ENCODE measurements at places on chromosomes 4 and X.

- no peak for DNase-seq
These were observed 95.9 kb upstream of the PTPN13 start for GRCh38 chr4:86497980-86498862.

- DNase-seq = no peak
These were observed 53.5 kb upstream of the PCDH10 start for GRCh38 chr4:133095591-133095990.

- DNase-seq = no peak
These were observed 146.1 kb downstream of the NEXMIF start for GRCh38 chrX:74779175-74779574.

GRCh38 chr4:113740857-113741379 is 20.6 kb downstream of the CAMK2D start:
- no peak for DNase-seq

DNA sequence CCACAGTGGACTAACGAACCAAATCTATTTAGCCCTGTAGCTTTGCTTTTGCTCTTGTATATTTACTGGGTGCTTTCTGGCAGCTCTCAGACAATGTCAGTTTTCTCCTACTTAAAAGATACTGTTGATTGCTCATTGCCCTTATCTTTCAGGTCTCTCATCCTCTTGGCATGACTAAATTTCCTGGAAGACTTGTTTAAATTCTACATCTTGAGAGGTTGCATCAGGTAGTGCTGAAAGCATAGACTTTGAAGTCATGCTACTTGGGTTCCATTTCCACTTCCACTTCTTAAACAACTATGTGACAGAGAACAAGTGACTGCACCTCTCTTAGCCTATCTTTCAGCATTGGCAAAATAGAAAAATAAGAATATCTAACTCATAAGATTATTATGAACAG is 8.4 kb downstream of the TDO2 start:
- DNase-seq = no peak

DNA sequence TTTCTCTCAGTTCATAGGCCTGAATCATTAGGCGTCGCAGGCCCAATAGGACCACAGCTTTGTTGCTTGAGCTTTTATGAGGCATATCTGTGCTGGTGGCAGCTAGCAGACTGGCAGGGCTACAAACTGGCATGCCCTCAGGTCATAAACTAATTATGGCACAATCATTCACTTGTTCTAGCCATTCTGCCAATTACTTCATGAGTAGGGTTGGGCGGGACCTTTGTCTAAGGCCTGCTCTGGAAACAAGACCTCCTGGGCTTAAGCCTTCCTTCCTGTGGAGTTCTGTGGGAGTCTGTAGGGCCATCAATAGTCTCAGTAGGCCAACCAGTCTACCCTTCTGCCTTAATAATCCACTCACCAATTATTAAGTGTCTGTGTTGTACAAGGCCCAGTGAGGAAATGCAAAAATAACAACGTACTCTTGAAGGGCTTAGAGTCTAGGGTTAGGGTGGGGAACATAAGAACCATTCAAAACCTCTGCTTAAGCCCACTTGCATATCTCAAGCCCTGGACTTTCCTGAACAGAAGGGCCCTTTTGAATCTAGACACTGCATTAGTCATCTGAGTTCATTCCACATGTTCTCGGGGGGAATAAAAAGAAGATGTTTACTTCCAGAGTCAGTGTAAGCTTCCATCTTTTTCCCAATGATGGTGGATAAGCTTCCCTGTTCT is 44.5 kb downstream of the SHROOM4 start:
- no peak for DNase-seq

DNA sequence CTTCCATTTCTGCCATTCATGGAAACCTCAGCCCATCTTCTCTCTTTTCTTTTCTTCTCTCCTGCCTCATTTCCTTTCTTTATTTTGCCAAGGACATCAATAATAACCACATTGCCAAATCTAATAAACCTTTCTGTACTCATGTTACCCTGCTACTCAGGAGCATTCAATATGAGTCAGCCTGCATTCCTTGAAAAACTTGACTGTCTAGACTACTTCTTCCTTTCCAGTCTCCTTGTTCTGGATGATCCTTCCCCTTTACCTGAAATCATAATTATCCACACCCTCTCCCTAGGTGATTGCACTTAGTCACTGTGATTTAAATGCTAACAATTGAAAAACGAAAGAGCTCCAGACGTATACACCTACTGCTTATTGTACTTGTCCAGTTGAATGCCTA is 253.2 kb upstream of the CENPE start:
- no peak for DNase-seq

GRCh38 chr4:151043803-151044515 is 28.9 kb upstream of the LRBA start:
- no peak for DNase-seq

GRCh38 chr4:10204401-10205058 is 87.9 kb upstream of the WDR1 start:
- DNase-seq = no peak

DNA sequence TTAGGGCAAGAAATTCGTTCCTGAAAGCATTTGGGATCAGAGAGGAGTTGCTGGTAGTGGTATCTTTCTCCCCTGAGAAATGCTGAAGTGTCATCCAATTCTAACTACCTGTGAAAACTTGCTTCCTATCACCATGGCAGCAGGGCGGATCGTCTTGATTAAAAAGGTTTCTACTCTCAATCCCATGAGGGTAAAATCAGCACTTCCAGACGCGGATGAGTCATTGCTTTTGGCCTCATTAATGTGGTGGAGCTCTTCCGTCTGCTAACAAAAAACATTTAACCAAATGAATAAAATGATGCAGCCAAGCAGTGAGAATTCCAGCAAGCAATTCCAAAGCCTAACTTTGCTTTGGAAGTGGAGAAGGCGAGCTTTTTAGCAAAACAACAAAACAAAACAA is 325.6 kb downstream of the CAMK2D start:
- no peak for DNase-seq

DNA sequence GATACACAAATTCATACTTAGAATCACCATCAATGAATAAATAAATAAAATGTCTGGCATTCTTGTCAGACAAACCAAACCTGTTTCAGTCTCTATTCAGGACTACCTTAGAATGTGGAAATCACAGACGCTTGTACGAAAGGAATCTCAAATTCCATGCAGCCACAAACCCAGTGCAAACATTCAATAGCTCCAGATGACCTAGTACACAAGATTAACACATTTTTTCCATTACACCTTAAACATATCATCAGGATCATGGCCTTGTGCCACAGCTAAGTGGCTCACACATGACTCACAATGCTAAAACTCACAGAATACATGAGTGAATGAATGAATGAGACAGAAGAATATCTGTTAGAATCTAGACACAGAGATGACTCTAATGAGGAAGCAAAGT is 134.2 kb downstream of the PWWP3B start:
- no peak for DNase-seq

DNA sequence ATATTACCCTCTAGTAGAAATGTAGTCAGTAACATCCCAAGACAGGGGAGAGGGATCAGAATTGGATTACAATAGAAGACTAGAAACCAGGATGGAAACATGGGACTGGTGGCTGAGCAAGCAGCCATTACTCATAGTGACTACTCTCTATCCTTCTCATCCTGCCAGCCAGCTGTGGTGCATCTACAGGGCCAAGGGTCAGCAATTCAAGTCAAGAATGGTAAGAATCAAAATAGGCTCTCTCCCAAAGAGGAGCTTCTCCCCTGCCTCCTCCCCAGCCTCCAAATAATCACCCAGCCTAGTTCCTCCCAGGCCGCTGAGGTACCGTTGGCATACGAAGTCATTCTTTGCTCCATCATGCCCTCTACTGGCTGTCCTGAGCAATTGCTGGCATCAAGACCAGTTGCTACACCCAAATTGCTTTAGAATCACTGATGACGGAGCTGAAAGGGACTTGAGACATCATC is 19.4 kb downstream of the AWAT2 start:
- DNase-seq = no peak

DNA sequence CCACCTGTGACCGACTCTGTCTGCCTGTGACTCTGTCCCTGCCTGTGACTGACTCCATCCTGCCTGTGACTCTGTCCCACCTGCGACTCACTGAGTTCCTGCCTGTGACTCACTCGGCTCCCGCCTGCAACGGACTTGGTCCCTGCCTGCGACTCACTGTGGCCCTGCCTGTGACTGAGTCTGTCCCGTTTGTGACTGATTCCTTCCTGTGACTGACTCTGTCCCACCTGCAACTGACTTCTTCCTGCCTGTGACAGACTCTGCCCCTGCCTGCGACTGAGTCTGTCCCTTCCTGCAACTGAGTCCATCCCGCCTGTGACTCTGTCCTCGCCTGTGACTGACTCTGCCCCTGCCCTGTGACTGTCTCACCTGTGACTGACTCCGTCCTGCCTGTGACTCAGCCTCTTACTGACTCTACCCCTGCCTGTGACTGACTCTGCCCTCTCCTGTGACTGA is 9.6 kb upstream of the UVSSA start:
- DNase-seq = no peak

GRCh38 chr4:11623726-11624037 is 195.0 kb upstream of the HS3ST1 start:
- DNase-seq = no peak

DNA sequence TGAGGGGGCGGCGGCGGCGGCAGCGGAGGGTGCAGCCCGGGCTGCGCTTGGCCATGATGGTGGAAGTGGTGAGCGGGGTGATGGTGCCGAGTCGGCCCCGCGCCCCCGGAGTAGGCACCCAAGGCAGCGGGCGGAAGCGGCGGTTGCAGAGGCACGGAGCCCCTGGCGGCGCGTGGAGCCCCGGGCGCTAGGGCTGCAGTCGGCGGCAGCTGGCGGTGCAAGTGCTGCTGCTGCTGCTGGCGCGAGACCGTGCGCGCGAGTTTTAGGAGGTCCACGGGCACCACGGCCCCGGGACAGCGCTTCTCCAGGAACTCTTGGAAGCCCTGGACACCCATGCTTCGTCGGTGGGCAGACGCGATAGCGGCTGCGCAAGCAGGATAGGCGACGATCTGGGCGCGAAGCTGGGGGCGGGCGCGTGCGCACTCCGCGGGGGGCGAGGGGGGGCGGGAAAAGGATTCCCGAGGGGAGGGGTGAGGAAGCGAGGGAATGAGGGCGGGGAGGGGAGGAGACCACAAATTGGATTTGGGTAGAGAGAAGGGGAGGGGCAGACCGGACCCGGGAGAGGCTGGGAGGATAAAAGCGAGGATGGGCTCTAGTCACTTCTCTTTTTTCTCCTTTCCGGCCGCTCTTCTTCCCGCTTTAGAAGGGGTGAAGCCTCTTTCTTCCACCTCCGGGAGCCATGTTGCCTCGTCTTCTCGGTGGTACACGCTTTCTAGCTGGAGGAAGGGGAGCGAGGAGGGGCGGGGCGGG is at the start of gene FAM120C:
TSS of gene FAM120C (minus strand) at position 391 of the 750 bp plus-strand sequence. CDS start at position 335, 56 bp downstream.
- DNase-seq = peak; percentile 43

DNA sequence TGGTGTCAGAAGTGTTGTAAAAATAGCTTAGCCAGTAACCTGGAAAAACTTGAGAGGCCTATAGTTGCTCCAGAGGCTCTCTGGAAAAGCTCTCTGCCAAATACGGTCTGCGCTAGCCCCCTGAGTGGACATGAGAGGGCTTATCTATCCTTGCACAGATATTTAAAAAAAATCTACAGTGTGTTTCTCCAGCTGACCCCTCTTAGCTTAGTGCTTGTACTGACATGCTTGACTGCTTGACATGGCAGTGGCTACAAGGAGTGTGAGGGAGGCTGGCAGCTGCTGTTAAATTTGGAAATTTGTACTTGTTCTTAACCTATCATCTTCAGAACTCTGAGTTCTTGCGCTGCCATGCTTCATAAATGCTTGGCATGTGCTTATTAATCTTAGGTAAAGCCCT is 229.2 kb downstream of the RBMX2 start:
- no peak for DNase-seq

DNA sequence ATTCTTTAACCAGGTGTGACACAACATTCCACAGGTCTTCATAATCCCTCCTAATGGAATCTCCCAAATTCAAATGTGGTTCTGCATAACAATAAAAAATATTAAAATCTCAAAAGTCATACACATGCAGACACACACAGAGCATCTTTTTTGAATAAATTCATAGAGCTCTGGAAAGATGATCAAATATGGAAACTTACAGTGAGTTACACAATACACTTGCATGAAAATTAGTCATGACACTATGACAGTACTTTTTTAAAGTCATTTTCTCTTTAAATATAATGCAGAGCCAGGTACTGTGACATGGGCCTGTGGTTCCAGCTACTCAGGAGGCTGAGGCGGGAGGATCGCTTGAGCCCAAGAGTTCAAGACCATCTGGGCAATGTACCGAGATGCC is 38.9 kb downstream of the DDX60L start:
- DNase-seq = no peak

DNA sequence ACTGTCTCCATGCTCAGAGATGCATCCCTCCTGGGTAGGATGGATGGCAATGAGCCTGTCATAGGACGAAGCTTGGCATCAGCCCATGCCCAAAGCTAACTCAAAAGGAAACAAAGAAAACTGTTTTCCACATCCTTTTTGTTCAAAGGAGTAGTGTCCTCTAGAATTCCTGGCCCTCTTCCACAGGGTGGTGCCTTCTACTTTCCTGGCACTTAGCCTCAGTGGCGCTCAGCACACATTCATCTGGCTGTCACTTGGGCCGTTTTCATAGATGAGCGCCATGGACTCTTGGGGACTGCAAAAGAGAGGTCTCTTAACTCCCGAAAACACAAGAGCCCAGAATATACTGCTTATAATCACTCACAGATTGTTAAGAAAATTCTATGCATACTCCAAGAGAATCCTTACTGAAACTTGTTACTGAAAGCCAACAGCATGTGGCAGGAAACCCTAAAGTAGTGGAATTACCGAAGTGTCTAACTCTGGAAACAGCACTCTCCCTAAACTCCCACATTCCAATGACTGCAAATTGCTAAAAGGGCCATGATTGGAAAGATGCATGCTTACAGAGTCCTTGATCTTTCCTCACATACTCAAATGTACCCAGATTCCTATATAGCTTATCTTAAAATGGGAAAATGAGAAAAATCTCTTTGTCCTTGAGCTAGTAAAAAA is 110.0 kb downstream of the HS6ST2 start:
- no peak for DNase-seq

DNA sequence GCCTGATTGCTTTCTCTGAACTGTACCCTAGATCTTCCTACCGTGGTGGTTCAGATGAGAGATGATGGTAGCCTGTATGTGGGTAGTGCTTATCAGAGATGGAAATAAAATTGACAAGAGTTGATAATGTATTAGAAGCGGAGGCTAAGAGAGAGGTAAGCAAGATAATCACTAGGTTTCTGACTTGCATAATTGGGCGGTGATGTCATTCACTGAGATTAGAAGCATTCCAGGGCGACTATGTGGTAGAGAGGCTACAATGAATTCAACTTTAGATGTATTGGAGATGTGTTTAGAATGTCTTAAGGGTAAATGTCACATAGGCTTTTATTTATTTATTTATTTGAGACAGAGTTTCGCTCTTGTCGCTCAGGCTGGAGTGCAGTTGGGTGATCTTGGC is 415 bp upstream of the TENM3 start:
- no peak for DNase-seq

DNA sequence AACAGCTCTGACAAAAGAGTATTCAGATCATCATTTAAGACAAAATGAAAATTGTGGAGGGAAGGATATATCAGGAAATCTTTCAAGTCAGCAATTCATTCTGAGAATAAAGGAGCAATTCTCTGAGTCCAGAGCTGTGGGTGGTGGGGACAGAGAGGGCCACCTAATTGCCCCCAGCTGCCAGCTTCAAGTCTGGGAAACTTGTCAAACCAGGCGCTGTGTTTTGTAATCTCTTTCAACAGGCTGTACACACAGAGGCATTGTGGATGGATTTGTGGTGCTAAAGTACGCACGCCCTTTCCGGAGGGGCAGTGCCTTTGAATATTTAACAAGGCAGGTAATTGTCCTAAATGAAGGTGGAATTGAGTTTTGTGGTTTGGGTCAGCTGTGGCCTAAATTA is 591.1 kb upstream of the BOD1L1 start:
- no peak for DNase-seq
